ENCODE measurements at places on chromosomes 1 and 21.

GRCh38 chr1:56150441-56151215 lies 428.7 kb downstream of the PLPP3 start:
- DNase-seq, result no peak

- no peak for DNase-seq
Observed at GRCh38 chr1:70877343-70877742, 170.3 kb downstream of the PTGER3 start.

DNA sequence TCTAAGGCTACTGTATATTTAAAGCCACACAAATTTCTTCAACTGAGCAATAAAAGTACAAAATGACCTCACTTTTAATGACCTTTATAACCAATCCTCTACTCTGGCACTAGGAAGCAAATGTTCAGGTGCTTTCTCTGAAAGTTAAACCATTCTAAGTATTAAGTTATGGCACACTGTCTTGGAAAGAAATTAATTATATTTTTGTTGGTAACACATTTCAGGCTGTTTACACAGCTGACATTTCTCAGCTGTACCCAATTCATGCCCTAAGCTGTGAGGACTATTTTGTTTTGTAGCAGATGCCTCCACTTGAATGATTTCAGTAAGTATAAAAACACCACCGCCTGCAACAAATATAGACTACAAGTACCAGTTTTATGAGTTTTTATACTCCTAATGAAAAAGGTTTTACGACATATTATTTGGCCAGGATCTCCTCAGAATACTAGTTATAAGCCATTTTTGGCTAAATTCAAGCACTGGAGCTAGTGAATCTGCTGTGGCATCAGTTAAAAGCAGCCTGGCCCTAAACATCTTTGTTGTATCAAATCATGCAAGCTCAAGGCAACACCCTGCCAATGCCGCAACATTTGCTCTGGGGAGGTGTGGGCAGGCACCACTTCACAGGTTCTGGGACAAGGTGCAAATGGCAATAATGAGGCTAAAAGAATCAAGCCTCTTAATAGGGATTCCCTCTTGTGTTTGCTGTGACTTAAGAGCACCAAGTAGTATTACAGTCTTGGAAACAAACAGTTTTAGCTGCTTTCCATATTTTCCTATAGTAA lies 228.4 kb upstream of the DMRTA2 start:
- DNase-seq, result no peak

GRCh38 chr1:37661401-37661800 lies 26.7 kb upstream of the RSPO1 start:
- DNase-seq, result no peak

DNA sequence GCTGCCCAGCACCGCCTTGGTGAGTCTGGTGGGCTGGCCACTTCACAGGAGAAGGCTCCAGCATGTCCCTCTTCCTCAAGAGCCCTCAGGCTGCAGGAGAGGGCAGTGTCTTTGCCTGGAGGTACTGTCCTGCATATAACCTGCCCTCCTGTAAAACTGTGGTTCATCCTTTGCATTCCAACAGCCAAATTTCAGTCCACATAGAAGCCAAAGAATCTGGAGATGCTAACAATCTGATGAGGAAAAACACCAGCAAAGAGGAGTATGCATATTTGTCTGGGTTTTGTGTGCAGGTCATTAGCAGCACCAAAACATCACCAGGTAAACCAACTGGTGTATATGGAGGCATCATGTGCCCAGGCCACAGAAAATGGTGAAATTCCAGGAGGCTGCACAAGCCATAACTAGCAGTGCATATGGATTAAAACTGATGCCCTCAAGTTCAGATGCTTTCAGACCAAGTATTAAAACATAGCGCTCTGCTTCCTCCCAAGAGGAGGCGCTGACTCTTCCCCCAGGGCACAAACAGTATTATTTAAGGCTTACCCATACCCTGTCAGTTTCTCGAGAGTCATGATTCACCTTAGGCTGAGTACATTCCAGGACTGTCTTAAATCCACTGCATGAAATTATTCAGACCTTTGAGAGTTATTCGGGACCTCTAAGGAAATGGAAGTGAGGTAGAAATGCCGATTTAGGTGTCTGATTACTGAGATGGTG lies 150.5 kb upstream of the COA6 start:
- peak; percentile 48 for DNase-seq

DNA sequence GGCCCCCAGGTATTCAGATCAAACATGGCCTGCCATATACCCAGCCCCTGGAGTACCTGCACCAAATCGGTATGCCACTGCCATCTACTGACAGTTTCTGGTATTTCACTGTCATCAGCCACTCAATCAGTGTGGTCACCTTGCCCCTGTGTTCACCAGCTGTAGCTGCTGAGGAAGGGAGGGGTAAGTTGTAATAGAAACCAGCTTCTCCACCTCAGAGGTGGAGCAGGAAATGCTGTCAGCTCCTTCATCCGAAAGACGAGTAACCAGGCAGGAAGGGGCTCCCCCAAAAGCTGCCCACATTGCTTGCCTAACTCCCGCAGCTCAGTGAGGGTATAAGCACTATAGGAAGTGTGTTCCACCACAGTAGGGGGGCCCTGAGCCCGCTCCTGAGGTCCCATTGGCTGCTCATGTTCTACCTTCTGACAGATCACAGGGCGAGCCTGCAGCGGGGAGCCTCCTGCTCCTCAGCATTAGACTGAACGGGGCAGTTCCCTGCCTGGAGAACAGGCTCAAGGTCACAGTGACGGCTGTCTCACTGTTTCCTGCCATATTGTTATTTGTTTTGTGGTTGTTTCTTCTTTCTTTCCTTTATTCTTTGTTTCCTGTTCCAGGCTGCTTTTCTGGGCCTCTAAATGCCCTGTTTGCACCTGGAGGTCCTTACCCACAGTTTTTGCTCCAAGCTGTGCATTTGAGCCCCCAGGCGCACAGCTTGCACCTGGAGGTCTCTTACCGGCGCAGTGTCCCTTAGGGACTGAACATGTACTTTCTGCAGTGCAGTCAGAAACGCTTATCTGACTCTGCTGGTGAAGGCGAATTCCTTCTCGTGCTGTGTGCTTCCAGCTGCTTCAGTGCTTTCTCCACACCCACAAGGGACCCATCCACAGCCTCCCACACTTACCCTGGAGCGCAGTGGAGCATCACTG lies 1638.3 kb downstream of the MRPL39 start:
- DNase-seq, result peak; percentile 41

- DNase-seq, result no peak
Observed at GRCh38 chr1:95780836-95781235, 546.8 kb downstream of the RWDD3 start.

- DNase-seq, result peak; percentile 57
Observed at GRCh38 chr1:89908672-89909436, 86.1 kb upstream of the ZNF326 start.

DNA sequence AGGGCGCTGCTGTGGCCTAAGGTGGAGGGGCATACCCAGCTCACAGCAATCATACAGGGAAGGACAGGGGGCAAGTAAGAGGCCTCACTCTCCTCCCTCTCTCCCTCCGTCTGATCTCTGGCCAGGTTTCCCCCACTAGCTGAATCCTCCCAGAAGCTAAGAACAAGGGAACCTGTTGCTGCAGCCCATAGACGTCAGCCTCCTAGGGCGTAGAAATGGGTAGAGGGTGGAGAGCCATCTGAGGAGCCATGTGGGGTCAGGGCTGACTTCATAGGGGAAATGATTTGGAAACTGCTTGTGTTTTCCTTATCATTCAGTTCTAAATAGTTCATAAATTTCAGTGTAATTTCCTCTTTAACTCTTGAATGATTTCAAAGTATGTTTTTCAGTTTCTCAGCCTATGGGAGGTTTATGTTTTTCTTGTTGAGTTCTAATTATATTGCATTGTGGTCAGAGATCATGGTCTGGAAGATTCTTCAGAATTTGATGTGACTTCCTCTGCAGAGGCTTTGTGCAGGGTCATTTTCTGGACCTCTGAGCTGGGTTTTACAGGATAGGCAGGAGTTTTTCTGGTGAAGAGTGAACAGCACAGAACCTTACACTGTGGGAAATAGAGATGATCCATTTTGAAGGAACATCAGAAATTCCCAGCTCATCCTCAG lies 2.3 kb upstream of the MOB3C start:
- no peak for DNase-seq

GRCh38 chr1:55347866-55348265 lies 132.7 kb upstream of the USP24 start:
- no peak for DNase-seq

DNA sequence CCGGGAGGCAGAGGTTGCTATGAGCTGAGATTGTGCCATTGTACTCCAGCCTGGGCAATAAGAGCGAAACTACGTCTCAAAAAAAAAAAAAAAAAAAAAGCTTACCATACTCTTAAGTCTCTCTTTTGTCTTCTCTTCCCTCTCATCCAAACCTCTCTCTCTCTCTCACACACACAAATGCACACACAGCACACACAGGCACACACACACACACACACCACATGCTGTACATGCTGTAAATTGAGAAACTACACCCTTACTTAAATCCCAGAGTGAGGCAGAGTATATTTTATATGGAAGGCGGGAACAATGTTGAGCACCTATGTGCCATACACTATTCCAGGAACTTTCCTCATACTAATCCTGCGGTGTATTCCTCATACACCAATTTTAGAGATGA lies 6.5 kb downstream of the MCOLN3 start:
- DNase-seq, result no peak

- no peak for DNase-seq
Observed at GRCh38 chr1:220787069-220787619, 431 bp downstream of the MTARC1 start.

DNA sequence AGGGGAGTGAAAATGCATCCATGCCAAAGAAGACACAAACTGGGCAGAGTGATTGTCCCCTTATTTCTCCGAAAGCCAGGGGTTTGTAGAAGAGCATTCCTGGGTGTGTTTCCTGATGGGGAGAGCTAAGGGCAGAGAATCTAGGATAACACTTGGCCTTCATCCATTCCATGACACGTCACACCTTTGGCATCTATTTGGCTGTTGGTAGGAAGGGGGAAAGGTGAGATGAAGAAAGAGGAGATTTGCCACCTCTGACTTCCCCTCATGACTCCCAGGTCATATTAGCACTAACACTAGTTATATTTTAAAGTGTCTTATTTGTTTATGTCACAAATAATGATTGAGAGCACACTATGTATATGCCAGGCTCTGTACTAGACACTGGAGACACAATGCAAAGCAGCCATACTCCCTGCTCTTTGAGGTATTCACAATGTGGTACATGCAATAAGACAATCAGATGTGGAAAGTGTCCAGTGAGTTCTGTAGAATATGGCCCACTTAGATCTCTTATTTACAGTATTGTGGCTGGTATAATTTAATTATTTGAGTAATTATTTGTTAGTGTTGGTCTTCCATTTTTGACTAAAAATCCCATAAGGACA lies 54.5 kb upstream of the GADD45A start:
- no peak for DNase-seq

DNA sequence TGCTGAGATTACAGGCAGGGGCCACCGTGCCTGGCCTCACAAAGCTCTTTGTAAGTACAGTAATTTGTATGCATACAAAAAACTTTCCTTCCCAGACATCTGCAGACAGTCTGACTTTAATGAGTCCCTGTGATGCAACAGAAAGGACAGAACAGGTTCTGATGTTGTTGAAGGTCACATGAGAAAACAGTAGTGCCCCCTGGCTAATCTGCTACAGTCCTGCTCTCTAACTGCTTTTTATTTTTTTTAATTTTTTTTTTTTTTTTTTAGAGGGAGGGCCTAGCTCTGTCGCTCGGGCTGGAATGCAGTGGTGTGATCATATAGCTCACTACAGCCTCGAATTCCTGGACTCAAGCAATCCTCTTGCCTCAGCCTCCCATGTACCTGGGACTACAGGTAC lies 36.7 kb downstream of the ACBD3 start:
- DNase-seq, result peak; percentile 24

- no peak for DNase-seq
Observed at GRCh38 chr1:86137436-86137835, 19.1 kb downstream of the COL24A1 start.

DNA sequence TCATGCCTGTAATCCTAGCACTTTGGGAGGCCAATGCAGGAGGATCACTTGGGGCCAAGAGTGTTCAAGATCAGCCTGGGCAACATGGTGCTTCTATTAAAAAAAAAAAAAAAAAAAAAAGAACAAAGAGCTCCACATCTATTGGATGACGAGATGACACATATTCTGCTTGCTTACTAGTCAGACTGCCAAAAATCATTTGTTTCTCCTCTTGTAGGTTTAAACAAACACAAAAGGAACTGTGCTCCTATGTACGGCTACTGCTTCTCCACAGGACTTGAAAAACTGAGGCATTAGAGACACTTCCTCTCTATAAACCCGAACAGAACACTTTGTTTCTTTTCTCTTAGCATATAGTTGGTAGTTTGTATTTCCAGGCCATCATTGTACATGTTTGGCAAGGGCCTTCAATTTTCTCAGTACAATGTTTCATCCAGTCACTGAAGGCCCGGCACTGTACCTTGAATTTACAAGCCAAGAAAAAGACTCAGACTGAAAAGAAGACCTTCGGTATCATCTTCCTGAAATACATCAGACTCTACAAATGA lies 6.0 kb downstream of the TRIT1 start:
- no peak for DNase-seq

- DNase-seq, result no peak
Observed at GRCh38 chr1:65623895-65624294, 168.8 kb upstream of the PDE4B start.

DNA sequence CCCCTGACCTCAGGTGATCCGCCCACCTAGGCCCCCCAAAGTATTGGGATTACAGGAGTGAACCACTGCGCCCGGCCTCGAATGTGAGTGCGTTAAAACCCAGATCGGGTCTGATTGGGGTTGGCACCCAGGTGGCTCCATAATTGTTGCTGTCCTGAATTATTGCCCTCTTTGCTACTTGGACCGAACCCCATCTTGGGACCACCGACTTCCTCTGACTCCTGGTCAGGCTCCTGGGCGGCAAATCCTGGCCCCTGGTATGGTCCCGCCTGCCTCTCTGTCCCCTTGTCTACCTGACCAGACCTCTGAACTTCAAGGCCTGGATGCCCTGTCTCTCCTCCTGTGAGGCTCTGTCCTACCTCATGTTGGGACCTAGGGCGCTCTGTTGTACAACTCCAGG lies 32.8 kb downstream of the L1TD1 start:
- DNase-seq, result no peak

DNA sequence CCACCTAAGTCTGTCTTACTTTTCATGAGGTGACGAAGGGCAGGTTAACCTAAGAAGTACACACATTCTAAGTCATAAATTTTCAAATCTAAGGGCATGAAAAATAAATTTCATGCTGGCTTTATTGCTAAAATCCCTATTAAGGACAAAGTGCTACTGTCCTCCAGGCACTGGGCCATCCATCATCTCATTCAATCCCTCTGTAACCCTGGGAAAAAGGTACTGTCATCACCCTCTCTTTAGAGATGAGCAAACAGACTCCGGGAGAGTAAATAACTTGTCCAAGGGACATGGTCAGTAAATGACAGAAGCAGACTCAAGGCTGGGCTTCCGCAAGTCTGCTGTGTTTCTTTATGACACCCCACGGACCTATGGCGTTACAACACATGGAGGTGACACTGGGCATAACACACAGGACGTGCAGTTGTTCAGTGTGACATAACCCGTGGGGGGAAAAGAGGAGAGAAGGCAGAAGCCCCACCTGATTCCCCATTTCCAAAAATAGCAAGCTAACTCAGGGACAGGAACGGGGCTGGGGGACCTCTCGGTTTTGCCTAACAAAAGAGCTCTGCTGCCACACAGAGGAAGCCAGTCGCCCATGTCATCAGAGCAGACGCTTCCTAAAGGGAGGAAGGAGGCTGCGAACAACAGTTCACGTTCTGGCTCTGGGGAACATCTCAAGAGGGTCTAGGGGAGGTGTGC lies 12.5 kb upstream of the SRM start:
- DNase-seq, result no peak

GRCh38 chr1:119002028-119002686 lies 14.0 kb upstream of the TBX15 start:
- peak; percentile 22 for DNase-seq

- no peak for DNase-seq
Observed at GRCh38 chr1:48887796-48888195, 111.1 kb upstream of the BEND5 start.
